8988T (cell line): ENCODE measurements at places on chromosomes 4 and X.

- no peak for DNase-seq
Measured at GRCh38 chr4:85555206-85555605, 80.3 kb downstream of the ARHGAP24 start.

DNA sequence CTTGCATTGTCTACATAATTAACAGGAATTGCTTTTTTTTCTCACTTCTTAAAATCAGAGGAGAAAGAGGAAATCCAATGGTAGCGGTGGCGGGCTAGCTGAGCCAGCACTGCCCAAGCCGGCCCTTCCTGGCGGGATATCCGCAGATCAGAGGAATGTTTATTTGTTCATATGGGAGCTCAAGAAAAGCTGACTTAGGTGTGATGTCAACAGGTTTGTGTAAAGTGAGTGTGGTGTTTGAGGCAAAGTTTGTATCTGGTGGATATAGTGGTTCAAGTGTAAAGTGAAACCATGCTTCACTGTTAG, 466 bp upstream of the SLC39A8 start:
- no peak for DNase-seq

GRCh38 chr4:105344141-105344540, 129.7 kb downstream of the PPA2 start:
- DNase-seq = no peak

- no peak for DNase-seq
Measured at GRCh38 chrX:129768186-129768585, 11.6 kb upstream of the SASH3 start.

GRCh38 chrX:98409867-98410266, 1526.2 kb downstream of the RPA4 start:
- DNase-seq = no peak

- no peak for DNase-seq
Measured at GRCh38 chr4:88212253-88212561, 53.8 kb upstream of the ABCG2 start.

DNA sequence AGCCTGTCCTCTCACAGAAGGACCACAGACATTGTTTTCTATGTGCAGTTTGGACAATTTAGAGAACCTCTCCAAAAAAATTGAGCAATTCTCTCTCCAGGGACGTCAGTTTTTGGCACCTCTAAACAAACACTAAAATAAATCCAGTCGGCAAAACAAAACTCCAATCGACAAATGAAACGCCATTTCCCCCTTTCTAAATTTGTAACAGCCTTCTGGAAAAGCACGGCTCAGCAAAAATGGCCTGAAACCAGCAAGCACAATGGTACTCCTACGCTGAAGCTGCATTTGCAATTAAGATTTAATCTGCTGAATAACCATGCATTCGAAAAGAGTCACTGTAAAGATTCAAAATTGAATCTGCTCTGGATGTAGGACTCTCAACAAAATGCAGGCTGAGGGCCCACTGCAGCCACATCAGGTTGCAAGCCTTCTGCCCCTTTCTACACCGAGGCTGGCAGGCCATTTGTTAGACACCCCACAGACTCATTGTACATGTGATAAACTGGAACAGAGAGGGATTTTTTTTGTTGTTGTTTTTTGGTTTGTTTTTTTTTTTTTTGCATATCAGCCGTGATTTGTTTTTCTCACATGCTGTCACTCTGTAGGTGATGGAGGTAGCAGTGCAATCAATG, 79.9 kb upstream of the MAP3K15 start:
- DNase-seq = no peak

- no peak for DNase-seq
Measured at GRCh38 chrX:146456058-146456457, 353.5 kb upstream of the CXorf51B start.

DNA sequence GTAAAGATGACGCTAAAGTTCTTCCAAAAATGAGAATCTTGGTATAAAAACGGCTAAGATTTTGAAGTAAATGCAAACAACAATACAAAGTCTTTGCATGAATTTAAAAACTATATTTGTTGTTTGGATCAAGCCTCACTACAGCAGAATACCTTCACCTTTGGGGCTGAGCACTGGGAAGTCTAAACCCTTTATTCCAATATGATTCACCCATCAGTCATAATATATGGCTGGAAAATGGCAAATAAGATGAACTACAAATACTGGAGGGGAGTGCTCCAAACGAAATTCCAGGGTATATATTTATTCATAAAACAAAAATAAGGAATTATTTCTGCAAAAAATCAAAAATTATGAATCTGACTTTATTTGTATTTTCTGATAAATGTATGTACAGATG, 138.4 kb downstream of the SCFD2 start:
- DNase-seq = no peak

DNA sequence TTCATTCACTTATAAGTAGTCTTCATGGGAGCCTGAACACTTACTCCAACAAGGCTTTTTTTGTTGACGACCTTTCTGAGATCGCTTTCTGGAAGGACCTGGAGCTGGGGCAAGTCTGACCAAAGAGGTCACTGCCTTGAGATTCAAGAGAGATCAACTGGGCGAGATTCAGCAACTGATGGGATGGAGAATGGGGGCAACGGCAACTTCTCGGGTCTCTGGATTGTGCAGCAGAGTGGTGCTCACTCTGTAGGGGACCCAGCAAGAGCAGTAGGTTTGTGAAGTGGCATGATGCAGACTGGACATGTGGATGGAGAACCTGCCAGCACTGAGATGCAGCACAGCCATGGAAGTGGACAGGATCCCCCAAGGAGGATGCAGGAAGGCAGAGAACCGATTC, 288.1 kb downstream of the EVC2 start:
- DNase-seq = no peak

- no peak for DNase-seq
Measured at GRCh38 chrX:53047228-53047627, 1.4 kb upstream of the GPR173 start.

DNA sequence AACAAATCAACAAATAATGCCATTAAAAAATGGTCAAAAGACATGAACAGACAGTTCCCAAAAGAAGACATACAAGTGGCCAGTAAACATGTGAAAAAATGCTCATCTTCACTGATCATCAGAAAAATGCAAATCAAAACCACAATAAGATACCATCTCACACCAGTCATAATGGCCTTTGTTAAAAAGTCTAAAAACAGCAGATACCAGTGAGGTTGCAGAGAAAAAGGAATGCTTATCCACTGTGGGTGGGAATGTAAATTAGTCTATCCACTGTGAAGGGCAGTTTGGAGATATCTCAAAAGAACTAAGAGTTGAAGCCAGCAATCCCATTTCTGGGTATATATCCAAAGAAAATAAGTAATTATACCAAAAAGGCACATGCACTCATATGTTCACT, 668.1 kb upstream of the CPEB2 start:
- no peak for DNase-seq

DNA sequence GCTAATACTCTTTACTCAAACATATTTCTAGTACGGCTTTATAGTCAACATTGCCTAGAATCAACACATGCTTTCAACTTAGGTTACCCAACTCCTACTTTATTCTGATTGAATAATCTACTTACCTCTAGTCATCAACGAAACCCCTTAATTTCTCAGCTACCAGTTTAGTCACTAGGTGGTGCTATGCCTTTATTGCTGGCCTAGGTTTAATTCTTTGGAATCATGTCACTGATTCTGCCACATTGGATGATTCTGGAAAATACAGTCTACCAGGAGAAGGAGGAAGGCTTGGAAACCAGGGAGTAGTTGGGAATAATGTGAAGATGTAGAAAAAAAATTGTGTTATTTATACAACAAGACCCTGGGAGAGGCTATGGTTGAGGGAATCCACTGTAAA, 167.7 kb downstream of the DCAF12L2 start:
- DNase-seq = no peak

DNA sequence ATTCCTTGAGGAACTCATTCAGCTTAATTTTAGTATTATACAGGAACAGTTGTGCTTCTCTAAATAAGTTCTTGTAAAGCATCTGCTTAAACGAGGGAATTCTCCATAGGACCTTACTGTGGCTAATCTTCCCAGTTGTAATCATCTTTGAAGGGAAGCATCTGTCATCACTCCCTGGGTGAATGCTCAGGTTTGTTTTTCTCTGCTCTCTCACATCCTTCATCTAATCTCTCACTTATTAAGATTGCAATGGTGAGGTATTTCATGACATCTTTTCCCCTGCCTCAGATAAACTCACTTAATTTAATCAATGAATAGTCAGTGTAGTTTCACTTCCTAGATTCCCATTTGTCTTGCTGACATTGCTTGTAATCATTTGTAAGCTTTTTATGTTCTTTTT, 121.8 kb upstream of the ADAMTS3 start:
- DNase-seq = no peak

DNA sequence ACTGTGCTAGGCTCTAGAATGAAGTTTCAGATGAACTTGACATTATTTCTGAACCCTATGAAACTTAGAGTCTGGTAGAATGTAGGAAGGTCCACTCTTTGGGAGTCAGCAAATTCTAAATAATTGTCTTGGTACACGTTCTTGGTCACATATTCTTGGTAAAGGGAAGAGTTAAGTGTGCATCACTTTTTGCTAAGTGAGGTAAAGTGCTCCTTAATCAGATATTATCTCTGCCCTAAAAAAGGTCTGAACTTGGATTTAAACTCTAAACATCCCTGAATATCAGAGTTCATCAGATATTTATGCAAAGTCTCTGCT, 7.2 kb downstream of the OCIAD2 start:
- DNase-seq = no peak

DNA sequence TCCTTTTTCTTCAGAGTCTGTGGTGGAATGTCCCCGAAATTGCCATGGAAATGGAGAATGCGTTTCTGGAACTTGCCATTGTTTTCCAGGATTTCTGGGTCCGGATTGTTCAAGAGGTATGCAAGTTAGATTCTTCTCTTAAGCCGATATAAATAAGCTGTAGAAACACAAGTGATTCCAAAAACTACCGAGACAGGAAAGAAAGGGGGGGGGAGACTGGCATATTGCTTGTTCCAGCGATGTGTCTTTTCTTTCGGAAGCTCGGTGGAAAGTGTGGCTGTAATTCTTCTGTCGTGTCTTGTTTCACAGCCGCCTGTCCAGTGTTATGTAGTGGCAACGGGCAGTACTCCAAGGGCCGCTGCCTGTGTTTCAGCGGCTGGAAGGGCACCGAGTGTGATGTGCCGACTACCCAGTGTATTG, 236.9 kb downstream of the DCTD start:
- no peak for DNase-seq

DNA sequence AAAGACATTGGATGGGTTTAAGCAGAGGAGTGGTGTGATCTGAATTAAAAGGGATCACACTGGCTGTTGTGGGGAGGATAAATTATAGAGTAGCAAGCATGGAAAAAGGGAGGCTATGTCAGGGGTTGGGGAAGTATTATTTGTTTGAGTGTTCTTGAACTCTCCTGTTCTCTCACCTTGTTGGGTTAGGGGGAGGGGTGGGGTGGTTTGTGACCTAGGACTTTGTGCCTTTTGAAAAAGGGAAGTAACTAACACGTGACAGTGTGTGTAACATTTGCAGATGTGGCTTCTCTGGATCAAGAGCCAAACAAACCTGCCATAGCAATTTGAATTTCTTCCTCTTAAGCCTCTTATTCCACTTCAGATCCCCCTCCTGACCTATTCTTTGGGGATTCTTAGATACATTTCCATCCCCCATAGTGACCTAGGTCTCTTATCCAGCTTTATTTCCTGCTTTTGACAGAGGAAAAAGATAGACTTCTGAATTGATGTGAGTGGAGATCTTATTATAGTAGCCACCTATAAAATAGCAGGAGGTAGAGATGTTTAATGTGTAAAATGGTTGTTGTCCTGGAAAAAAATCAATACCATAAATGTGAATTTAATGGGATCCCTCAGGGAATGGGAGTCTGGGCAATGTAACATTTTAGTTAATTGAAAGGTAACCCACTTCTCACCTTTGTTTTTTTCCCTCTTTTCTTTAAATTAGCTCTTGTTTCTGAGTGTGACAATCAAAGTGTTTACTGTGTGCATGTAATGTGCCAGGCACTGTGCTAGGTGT, 120.4 kb downstream of the CT47B1 start:
- DNase-seq = no peak

- no peak for DNase-seq
Measured at GRCh38 chrX:134653835-134654234, 4.4 kb downstream of the PLAC1 start.

DNA sequence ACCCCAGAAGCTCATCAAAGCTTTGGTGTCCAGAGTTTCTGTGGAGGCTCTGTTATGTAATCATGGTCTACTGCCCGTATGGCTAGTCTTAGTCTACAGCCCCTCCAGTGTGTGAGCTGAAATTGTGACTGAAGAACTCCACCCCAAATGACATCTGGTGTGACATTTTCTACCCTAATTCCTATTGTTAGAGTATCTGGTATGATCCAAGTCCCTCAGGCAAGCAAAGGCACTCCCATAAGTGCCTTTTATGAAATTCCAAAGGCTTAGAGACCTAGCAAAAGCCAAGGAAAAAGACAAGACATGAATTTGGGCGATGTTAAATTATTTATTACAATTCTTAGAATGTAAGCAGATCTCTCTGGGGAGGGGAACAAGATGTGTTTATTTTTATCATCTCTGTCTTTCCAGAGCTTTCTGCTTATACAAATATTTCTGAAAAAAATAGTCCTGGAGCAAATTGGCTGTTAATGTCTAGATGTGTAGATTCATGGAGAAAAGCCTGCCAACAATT, 417.4 kb downstream of the CCSER1 start:
- DNase-seq = no peak

GRCh38 chr4:54678826-54679225, 21.1 kb downstream of the KIT start:
- DNase-seq = no peak

DNA sequence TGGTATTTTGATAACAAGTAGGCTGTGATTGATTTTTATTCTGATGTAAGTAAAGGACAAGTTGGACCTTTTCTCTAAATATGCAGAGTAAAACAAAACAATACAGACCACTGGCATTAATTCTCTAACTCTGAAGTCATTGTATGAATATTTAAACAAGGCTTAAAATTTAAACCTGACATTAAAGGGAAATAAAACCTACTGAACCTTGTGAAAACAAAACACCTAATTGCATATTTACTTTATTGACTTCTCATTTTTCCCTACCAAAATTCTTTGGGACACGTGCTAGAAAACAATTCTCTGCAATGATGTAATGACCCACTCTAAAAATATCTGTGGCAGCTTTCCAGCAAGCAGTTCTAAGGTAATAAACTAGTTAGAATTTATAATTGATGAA, 369.7 kb upstream of the TRAM1L1 start:
- DNase-seq = no peak

GRCh38 chrX:20224814-20225487, 41.8 kb downstream of the RPS6KA3 start:
- DNase-seq = no peak

DNA sequence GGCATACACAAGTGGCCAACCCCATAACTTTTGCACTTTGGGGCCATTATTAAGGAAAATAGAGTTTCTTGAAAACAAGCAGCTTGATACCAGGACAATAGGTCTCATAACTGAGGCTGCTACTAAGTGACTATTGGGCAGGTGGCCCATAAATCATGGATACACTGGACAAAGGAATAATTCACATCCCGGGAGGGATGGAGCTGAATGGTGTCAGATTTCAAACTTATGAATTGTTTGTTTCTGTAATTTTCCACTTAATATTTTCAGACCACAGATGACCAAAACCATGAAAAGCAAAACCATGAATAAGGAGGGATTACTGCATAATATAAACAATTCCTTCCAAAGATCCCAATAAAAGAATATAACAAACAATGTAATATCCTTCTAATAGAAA, 114.4 kb downstream of the WDFY3 start:
- DNase-seq = no peak
